ENCODE measurements at places on chromosomes 7 and 10.

DNA sequence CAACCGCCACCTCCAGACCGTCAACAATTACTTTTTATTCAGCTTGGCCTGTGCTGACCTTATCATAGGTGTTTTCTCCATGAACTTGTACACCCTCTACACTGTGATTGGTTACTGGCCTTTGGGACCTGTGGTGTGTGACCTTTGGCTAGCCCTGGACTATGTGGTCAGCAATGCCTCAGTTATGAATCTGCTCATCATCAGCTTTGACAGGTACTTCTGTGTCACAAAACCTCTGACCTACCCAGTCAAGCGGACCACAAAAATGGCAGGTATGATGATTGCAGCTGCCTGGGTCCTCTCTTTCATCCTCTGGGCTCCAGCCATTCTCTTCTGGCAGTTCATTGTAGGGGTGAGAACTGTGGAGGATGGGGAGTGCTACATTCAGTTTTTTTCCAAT lies 146.6 kb downstream of the CHRM2 start:
- no peak for DNase-seq

DNA sequence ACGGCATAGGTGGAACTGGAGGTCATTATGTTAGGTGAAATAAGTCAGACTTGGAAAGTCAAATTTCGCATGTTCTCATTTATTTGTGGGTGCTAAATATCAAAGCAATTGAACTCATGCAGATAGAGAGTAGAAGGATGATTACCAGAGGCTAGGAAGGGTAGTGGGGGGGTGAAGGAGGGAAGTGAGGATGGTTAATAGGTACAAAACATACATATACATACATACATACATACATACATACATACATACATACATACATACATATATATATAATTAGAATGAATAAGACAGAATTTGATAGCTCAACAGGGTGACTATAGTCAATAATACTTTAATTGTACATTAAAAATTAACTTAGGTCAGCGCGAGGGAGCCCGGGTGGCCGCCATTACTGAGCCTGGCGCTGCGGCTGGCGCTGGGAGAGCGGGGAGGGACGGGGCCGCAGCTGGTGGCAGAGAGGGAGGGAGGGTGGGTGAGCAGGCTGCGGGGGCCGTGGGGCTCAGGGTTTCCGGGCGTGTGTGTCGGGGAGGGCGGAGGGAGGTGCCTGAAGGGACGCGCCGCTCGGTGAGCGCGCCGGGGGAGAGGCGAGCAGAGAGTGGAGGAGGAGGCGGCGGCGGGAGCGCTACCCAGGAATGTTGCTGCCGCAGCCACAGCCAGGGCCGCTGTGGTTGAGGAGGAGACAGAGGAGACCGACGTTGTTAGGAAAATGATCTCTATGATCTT lies 85.8 kb upstream of the EGFR start:
- no peak for DNase-seq

GRCh38 chr7:48237354-48237753 lies 66.1 kb downstream of the ABCA13 start:
- DNase-seq = no peak

DNA sequence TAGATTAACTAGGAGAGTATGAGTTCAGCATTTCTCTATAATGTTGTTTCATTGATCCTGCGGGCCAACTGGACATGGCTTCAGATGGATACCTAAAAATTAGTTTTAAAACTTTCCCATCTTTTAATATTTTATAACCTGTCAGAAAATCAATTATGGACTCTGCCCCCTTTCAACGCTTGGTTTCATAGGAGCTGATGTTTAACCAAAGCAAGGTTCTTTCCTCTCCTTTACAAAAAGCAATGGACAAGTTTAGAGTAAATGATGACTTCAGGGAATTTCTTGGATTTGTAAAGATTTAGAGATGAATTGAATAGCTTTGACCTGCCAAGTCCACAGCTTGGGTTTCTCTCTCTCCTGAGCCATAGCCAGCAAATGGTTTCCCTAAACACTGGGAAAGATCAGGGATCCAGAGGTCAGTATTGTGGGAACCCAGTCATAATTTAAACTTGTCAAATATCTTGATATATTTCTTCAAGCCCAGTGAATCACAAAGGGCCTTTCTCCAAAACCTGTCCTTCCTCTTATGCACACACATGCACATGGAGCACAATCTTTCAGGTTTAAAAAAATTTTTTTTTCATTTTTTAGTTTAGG lies 177.1 kb downstream of the EVX1 start:
- no peak for DNase-seq

DNA sequence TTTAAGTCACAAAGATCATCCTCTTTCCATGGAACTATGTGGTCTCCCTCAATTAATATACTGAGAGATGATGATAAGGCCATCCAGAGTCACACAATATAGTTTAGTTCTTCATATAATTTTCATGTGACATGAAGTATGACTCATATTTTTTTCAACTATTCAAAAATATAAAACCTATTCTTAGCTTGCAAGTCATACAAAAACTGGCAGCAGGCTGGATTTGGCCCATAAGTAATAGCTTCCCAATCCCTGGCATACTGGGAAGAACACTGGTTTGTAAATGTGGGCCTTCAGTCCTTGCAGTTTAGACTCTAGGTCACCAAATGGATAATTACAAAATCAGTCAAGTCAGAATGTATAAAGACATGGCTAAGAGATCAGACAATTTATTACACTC lies 356.6 kb downstream of the PPP1R3A start:
- DNase-seq = no peak

- no peak for DNase-seq
These were observed 62.0 kb downstream of the SLIT1 start for GRCh38 chr10:97123765-97124164.

DNA sequence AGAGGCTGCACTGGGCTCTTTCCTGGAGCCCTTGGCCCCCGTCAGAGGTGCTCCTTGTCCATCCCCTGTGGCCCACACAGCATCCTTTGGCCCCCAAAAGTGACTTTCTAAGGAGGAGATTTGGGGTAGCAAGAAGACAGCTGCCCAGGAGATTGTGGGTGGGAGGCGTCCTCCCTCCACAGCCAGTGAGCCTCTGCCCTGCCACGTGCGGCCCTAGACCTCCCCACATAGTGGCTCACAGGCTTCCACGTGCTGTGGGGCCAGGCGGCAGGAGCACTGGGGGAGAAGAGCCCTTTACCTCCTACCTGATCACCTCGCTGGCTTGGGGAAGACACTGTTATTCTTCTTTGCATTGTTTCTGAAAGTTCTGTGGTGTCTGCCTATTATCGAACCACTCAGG lies 178.8 kb downstream of the TCERG1L start:
- DNase-seq = no peak

DNA sequence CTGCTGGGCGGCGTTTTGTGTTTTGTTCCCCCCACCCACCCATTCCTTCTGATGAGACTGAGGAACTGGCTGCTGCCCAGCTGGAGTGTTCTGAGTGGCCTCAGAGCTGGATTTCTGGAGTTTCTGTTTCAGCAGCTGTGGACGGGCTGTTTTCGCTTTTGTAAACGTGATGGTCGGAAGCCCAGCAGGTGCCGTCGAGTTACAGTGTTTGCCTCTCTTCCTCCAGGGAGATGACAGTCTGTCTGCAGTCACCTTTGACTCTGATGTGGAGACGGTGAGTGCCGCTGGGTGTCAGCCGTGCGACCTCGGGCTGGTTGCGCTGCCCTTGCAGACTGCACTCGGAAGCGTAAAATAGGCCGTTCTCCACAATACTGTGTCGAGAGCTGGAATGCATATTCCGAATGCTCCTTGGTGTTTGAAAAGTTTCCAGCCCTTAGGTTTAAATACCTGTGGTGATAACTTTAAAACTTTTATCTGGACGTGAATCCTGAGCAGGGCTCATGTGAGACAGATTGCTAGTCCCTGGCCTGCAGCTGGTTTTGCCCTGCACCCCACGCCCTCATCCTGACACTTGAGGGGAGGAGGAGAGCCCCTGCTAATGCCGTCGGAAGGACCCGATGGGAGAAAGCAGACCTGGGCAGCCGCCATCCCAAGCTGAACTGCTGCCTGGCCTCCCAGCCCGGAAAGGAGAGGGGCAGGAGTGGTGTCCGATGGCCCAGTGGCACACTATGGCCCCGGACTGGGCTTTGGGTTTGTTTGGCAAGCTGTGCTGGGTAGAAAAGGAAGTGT lies 8.3 kb downstream of the IQCE start:
- DNase-seq = no peak

Measured in stimulated activated CD8-positive, alpha-beta memory T cell treated with anti-CD3 and anti-CD28 coated beads, Interleukin-7, amount 100 ng/mL, for 1 hour (primary cell).